ENCODE measurements at places on chromosomes 4 and X. TPM values are rescaled to one million over a fixed set of nuclear protein-coding genes. Genes with fewer than 3 reads are reported as not detected.

DCLK2 gene
- total RNA-seq: 3.7 TPM

GRCh38 chr4:152659806-152660205, 20.0 kb downstream of the TMEM154 start:
- DNase-seq: no peak

DNA sequence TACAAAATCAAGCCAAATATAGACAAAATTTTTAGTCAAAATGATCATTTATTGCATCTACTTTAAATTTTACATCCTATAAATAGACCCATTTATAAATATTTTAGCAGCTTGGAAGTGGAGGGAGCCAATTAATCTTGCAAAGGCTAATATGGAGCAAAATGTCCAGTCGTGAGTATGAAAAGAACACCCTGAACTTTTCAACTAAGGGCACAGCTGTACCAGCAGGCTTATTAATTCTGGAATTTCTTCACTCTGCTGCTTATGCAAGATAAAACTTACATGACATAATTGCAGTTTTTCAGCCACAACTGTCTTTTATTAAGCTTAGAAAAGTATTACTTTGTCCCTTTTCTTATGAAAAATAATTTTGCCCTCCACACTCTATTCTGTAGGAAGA, 22.9 kb upstream of the USP53 start:
- DNase-seq: no peak

DNA sequence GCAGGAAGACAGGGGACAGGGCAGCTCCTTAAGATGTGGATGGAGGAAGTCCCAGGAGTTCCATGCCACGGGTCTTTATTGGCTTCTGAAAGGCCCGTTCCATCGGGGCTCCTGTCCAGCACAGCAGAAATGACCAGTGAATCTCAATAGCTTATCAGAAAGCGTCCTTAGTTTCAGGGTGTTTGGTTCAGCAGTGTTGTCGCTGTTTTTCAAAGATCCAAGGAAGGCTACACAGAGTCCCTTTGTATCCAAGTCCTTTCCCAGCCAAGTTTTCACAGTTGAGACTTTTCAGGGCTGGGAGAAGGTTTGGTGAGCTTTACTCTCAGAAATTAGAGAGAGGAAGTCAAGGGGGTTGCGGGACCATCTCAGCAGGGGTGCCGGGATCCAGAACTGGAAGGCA, 5.0 kb upstream of the ZCCHC4 start:
- no peak for DNase-seq

AADAT gene
- total RNA-seq: 1.9 TPM

DNA sequence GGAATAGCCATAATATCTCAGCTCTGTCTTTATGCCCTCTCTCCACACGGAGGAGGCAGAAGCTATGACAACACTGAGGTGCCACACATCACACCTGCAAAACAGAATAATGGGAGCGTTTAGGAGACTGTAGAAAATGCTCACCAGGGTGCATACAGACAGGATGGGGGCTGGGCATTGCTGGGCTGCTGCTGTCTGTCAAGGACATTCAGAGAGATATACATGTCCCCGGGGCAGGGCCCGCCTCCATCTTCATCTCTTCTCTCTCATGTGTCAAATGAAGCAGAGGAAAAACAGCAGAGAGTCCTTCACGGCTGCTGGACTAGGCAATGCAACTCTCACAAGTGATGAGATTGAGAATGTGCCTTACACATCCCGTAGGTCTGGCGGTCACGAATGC, 65.3 kb upstream of the DHRSX start:
- no peak for DNase-seq

DNA sequence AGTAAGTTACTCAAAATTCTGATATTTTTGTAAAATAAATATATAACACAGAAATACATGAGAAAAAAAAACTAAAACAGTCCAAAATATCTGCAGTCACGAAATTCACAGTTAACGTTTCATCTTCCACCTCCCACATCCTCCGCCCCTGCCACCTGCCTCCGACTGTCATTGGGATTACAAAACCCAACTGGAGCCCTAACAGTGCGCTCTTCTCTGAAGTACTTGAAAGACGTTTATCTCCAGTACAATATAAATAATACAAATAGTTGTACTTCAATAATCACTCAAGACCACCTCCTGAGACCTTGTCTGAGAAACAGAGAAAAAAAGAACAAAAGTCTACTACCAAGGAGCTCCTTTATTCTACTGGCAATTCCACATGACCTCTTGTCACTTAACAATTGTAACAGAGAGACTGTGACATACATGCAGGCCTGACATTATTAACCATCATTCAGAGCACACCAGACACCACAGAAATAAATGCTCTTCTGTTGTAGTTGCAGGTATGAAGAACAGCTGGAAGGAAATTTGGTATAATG, 280.6 kb downstream of the PPP3CA start:
- DNase-seq: no peak

DNA sequence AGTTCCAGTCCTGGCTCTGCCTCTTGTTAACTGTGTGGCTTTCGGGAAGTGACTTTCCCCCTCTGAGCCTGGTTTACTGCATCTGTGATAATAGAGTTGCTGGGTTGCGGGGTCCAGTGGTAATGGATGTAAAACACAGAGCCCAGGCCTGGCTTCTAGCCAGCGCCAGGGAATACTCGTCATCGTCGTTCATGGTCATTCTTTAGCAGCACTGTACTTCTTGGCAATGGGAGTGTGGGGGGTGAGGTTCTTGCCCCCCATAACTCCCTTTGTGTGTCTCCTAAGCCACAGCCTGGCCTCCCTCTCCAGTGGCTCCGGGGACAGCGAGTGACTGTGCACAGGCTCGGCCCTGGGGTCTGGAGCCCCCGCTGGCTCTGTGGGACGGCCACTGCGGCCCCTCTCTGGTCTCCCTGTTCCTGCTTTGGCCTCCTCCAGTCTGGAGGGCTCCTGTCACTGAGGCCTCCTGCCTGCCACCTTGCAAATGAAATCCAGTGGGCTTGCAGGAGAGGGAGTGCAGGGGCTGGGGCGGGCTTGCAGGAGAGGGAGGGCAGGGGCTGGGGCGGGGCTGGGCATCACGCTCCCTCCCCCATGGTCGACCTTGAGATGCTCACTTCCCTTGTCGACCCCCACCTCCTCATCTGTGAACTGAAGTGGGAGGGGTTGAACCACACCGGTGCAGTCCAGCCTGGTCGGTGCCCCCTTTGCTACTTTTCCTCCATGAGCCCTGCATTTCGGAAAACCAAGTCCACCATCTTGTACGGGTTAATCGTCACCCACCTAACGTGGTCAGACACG, 13.2 kb downstream of the PSAPL1 start:
- DNase-seq: no peak

CYSLTR1 gene
- 1.5 TPM for total RNA-seq

GRCh38 chr4:168535689-168536088, 38.8 kb downstream of the PALLD start:
- DNase-seq: no peak

GRCh38 chr4:152962150-152962549, 26.0 kb downstream of the FHDC1 start:
- DNase-seq: no peak

GRCh38 chr4:108355902-108356535, 187.3 kb upstream of the LEF1 start:
- no peak for DNase-seq
